ENCODE measurements at places on chromosomes 4 and X.

DNA sequence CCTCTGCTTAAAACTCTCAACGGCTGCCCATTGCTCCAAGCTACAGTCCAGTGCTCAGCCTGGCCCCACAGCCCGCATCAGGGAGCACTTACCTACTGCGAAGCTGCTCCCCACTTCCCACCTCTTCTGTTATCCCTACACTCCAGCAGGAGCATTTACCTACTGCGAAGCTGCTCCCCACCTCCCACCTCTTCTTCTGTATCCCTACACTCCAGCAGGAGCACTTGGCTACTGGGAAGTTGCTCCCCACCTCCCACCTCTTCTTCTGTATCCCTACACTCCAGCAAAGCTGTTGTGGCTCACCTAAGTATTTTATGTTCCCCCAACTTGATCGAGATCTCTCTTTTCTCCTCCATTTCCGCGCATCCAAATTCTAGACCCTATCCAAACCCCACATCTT, 563.3 kb upstream of the ZFP42 start:
- DNase-seq: no peak

GRCh38 chr4:86664959-86665358, 70.8 kb downstream of the PTPN13 start:
- no peak for DNase-seq

- DNase-seq: no peak
Measured at GRCh38 chr4:109296527-109296926, 5.9 kb downstream of the COL25A1 start.

GRCh38 chrX:132023896-132024386, 839 bp downstream of the STK26 start:
- DNase-seq: no peak

GRCh38 chrX:154006947-154007346, 12.8 kb downstream of the IRAK1 start:
- no peak for DNase-seq

DNA sequence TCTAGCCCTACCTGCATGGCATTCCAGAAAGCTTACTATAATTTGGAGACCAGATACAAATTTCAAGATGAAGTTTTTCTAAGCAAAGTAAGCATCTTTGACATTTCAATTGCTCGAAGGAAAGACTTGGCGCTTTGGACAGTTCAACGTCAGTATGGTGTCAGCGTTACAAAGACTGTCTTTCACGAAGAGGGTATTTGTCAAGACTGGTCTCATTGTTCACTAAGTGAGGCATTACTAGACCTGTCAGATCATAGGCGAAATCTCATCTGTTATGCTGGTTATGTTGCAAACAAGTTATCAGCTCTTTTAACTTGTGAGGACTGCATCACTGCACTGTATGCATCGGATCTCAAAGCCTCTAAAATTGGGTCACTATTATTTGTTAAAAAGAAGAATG, 17.6 kb downstream of the THAP9 start:
- DNase-seq: no peak

- no peak for DNase-seq
Measured at GRCh38 chrX:24760363-24761000, 66.8 kb downstream of the POLA1 start.

- DNase-seq: no peak
Measured at GRCh38 chr4:83890816-83891215, 354.9 kb downstream of the GPAT3 start.

DNA sequence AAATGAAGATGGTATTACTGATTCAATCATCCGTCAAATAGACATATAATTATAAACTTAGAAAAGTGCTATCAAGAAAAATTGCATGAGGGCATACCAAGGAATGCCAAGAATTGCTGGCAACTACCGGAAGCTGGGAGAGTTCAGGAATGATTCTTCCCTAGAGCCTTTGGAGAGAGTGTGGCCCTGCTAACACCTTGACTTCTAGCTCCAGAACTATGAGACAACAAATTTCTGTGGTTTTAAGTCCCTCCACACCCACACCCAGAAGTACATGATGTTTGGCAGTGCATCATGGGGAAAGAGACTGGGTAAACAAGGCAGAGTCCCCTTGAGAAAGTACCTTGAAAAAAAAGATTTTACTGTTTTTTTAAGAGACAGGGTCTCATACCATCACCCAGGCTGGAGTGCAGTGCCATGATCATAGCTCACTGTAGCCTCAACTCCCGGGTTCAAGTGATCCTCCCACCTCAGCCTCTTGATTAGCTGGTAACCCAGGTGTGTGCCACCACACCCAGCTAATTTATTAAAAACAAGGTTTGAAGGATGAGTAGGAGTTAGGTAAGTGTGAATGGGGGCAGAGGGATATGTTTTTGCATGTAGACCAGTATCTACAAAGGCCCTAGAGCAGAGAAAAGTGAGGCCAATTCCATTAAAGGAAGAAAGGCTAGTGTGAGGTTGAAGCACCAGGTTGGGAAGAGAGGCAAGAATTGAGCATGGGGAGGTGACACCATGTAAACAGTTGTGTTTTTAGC, 53.1 kb downstream of the GSX2 start:
- DNase-seq: no peak

GRCh38 chrX:153547195-153547594, 29.8 kb downstream of the ATP2B3 start:
- no peak for DNase-seq

DNA sequence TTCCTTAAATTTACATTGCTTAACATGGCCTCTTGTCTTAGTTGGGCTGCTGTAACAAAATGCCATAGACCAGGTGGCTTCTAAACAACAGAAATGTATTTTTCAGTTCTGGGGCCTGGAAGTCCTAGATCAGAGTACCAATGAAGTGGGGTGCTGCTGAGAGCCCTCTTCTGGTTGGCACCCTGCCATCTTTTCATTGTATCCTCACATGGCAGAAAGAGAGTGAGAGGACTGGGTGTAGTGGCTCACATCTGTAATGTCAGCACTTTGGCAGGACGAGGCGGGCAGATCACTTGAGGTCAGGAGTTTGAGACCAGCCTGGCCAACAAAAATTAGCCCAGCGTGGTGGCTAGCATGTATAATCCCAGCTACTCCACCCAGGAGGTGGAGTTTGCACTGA, 12.0 kb upstream of the KLB start:
- DNase-seq: no peak

DNA sequence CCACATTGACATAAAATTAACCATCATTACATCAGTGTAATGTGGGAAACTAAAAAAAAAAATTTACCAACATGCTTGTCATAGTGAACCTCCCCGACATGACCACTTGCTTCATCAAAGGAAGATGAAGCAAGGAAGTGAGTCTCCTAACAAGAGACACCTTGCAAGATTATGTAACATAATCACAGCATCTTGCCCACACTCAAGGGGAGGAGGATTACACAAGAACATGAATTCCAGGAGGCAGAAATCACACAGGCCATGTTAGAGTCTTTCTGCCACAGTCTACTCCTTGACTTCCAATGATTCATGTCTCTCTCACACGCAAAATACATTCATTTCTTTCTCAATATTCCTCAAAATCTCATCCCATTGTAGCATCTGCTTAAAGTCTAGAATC, 93.3 kb downstream of the AKAP4 start:
- no peak for DNase-seq

- DNase-seq: no peak
Measured at GRCh38 chr4:46185766-46186165, 61.9 kb upstream of the GABRG1 start.

DNA sequence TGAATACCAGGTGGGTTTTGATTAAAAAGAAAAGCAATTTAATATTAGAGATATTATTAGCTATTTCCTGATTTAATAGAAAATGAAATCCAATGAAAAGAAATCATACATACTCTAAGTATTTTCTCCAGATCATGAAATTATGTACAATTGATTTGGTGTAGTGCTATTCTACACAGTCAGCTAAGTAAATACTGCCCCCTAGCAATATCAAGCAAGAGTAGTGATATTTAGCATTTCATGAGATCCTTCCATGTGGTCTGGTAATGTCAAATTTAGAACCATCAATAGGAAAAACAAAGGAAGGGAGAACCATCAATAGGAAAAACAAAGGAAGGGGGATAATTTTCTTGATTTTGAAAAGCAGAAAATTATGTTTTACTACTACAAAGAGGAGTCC, 114.6 kb downstream of the TBCK start:
- DNase-seq: no peak

DNA sequence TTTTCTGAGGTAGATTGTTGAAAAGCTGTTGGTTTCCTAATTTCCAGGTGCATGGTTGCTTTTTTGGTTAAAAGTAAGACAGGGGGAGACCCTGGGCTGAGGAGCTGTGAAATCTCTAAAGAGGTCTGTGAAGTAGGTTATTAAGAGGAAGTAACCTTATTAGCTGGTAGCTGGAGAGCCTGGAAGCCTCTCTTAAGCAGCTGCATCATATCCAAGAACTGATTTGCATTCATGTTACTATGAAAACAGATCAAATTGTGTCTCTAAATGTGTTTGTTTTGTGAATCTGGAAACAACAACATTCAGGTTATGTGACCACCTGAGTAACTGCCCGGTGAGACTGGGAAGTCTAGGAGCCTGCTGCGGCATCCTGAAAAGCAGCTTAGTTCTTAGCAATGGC, 54.1 kb downstream of the ARHGAP10 start:
- peak; percentile 58 for DNase-seq

Measured in NCI-H1436 (cell line).